ENCODE measurements at places on chromosomes 4 and X. TPM values are rescaled to one million over a fixed set of nuclear protein-coding genes. Genes with fewer than 3 reads are reported as not detected.

Gene MAGEC3
- total RNA-seq: not detected

Gene CCDC158
- total RNA-seq: not detected

Gene GSX2
- total RNA-seq: not detected

Gene GPC3
- total RNA-seq: not detected

Gene ENOX2
- total RNA-seq: 11.8 TPM

Gene TMPRSS11A
- not detected for total RNA-seq

Gene FHDC1
- total RNA-seq: under 0.01 TPM

Gene GLUD2
- 1.6 TPM for total RNA-seq

Gene RPS6KA6
- total RNA-seq: 6.8 TPM

Gene DDX53
- not detected for total RNA-seq

Gene TDO2
- 0.28 TPM for total RNA-seq

All from IMR-90 (cell line).